ENCODE measurements at places on chromosomes 11 and 22.

GRCh38 chr11:45147891-45148675 lies 1.6 kb downstream of the PRDM11 start:
- DNase-seq, result no peak

DNA sequence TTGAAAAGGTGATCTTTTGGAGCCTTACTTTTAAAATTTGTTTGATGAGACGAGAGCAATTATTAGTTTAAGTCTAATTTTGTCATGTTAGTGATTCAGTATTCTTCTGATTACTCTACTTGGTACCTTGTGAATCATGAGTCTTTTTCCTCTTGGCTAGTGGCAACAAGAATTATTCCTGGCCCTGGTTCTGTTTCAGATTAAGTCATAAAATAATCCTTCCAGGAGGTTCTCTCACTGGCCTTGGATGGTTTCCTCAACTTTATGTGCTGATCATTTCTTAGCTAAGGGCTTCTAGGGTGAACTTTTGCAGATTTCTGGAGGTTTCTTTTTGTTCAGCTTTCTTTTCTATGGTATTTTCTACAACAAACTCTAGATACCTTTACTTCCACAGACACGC lies 741.8 kb upstream of the LUZP2 start:
- DNase-seq, result no peak

DNA sequence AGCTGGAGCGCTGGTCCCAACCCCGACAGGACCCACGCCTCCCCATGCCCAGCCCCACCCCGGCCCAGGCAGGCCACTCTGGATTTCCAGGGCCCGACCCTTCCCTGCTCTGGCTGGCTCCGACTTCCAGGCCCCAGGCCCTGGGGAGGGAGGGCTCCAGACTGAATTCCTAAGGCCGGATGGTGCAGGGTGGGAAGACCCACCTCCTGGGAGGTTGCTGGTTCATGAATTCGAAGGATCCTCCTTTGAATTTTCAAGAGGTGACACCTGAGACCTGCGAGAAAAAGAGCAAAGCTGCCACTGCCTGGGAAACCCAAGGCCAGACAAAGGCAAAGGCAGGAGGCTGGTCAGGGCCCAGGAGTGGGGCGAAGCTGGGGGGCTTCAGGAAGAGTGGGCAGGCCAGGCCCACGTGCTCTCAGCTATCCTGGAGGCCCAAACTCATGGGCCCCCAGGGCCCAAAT lies 47.0 kb upstream of the LINC01488 start:
- no peak for DNase-seq

DNA sequence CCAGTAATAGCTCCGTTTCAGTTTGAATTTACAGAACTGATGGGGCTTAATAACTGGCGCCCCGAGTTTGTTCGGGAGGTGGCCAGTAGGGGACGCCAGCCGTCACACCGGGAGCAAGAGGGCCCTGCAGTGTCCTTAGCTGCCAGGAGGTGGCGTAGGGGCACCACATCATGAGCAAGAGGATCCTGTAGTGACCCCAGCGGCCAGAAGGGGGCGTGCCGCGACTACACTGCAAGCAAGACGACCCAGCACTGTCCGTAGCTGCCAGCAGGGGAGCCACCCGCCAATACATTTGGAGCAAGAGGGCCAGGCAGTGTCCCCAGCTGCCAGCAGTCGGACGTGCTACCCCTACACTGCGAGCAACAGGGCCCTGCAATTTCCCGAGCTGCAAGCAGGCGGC lies 663.7 kb upstream of the B3GAT1 start:
- no peak for DNase-seq

GRCh38 chr11:66950112-66950535 lies 8.1 kb downstream of the PC start:
- no peak for DNase-seq

DNA sequence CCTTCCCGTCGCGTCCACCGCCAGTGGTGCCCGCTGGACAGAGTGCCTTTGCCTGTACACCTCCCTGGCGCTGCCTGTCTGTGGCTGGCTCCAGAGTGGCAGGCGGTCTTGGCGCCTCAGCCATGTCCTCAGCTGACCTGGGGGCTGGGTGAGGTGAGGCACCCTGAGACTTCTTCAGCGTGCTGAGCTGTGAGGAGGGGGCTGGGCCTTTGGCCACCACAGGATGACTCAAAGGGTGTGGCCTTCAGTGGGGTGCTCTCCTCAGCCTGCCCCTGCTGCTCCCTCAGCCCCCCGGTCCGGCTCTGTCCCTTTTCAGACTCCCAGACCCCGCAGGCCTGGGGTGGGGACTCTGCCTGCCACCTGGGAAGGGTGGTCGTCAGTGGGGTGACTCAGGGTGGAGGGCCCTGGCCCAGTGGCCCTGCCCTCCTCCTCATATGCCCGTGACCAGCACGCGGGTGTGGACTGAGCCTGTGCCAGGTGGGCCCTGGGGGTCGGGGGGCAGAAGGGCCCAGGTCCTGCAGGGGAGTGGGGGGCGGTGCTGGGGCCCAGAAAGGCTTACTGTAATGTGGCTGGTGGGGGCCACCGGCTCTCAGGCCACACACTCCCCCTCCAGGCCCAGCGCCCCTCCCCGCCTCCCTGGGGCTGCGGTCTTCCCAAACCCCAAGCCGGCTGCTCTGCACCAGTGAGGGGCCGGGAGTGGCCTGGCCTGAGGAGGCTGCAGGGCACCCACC lies 15.9 kb downstream of the CRELD2 start:
- DNase-seq, result no peak

DNA sequence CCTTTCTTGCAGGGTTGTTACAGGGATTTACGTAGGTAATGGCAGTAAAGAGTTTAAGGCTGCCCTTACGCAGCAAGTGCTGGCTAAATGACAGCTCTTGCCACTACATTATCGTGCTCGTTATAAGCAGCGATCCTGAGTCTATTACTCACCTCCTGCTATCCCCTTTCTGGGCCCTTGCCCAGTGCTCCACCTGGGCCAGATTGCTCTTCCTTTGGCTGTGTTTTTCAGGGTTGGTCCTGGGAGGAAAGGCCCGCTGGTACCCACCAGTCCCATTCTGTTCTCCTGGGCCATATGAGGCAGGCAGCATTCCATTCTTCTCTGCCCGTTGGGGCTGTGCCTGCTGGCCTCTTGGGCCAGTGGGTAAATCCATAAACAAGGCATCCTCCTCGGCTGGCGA lies 87.5 kb downstream of the C11orf58 start:
- DNase-seq, result no peak

DNA sequence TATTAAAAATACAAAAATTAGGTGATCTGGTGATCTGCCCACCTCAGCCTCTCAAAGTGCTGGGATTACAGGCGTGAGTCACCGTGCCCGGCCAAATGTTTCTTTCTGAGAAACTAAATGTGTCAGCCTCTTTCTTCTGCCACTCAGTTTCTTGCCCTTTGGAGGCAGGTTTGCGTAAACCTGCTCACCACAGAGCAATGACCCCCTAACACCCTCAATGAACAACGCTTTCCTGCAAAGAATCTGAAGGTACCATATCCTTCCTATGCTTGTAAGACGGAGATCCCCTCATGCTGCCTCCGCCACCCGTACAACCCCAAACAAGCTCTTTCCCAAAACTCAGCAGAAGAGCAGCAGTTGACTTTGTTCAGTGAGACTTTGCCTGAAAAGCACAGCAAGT lies 38.7 kb upstream of the TTLL12 start:
- DNase-seq, result no peak

- no peak for DNase-seq
Measured at GRCh38 chr11:69563946-69564775, 76.8 kb upstream of the CCND1 start.

GRCh38 chr11:122516686-122517085 lies 138.8 kb upstream of the UBASH3B start:
- DNase-seq, result no peak

DNA sequence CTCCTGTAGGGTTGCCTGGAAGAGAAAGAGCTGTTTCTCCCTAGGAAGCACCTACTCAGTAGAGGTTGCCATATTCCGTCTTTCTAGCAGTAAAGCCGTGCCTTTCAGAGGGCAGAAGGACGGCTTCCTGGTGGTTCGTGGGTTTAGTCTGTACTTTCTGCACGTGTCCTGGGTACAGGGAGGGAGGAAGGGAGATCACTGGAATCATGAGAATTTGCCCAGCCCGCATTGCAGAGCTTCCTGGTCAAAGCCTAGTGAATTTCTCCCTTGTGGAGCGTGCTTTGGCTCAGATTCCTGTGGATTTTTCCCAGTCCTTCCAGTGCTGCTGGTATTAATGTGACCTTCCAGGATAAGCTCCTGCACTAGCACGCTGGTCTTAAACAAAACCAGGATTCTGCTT lies 44.9 kb downstream of the GRAMD1B start:
- DNase-seq, result peak; percentile 59

GRCh38 chr11:1946812-1947484 lies at the start of gene MRPL23:
MRPL23 (plus strand) TSS chr11:1947332; CDS start chr11:1947363, 31 bp downstream.
- DNase-seq, result no peak

DNA sequence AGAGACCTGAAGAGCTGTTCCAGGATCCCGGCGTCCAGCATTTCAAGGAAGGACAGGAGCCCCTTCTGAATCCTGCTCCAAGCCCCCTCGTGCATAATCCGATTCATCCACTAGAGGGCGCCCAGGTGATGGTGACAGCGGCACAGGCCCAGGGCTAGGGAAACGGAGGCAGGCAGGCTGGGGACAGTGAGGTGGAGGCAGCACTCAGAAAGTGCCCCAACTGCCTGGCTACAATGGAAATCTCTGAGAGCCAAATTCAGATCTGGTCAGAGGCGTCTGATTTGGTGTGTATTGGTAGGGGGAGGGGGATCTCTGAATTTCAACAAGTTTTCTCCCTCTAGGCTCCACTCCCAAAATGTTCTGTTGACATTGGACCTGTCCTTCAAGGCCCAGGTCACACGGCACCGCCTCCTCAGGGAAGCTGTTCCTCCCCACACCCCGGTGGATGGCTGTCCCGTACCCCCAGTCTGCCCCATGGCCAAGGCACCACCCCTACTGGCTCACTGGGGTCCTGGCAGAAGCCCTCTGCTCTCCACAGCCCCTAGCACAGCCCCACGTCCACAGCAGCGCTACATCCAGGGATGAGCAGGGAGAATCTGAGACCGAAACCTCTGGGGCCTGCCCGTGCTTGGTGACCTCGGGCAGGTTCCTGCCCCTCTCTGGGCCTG lies 142.9 kb downstream of the CRYBB2 start:
- DNase-seq, result no peak

GRCh38 chr11:33687733-33688479 lies 12.7 kb downstream of the C11orf91 start:
- DNase-seq, result no peak

- no peak for DNase-seq
Measured at GRCh38 chr22:31143537-31143936, 3.2 kb upstream of the PLA2G3 start.

GRCh38 chr22:38485783-38486182 lies 17.9 kb downstream of the KDELR3 start:
- DNase-seq, result no peak

DNA sequence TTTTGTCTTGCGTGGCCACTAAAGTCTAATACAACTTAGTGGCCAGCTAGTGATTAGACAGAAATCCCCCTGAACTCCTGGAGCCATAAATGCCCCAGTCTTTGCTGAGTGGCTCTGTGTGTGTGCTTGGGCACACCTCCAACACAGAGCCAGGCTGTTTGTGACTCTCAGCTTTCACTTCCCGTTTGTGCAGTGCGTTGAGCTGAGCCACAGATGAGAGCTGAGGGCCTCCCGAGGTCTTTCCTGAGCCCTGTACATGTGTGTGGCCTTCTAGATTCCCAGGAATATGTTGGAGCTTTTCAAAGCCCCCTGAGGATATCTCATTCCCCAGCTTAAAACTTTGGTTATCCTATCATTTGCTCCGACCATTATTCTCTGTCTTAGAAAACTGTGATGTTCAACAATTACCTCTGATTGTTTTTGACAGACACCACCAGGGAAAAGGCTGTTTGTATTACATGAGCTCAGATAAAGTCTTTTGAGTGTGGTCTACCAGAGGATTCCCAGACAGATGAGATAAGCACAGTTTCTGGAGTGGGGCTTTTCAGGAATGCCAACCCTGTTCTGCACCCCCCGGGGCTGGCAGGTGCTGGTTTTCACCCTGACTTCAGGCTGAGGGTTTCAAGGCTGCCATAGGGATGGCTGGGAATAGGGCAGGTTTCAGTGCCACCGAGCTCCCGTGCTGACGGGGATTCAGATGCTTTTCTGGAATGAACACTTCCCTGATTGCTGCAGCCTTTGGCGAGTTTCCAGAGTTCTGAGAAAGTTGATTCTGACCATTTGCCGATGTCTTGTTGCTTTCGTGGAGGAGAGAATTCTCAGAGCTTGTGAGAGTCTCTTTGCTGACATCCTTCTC lies 23.8 kb downstream of the IGHMBP2 start:
- no peak for DNase-seq

DNA sequence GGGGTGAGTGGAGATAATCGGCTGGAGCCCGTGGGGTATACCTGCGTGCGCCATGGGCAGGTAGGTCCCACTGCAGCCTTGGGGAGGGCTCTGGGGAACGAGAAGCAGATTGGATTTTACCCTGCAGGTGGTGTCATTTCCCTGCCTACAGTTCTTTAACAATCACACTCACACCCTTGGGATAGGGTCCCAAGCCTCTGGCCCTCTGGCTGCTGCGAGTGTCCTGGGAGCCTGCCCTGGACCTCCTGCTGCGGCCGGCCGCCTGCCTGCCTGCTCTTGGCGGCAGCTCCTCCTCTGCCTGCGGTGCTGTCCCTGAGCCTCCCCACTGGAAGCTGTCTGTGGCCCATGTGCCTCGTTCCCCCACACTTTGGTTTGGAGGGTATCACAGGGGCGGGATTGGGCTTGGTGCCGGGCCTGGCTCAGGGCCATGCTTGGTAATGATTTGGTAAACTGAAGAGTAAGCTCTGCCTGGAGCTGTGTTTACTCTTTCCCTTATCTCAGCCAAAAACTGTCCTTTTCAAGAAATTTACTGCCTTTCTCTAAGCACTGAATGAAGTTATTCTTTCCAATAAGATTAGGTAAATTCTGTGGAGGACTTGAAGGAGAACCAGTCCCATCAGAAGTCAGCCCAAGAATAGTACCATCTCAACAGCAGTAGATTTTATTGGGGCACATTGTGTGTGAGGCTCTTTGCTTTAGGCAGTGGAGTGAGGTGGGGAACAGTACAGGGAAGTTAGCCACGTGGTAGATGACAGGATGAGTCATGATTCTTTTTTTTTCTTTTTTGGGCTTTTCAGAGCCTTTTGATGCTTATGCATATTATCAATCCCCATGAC lies 53.7 kb downstream of the TBC1D22A start:
- no peak for DNase-seq

DNA sequence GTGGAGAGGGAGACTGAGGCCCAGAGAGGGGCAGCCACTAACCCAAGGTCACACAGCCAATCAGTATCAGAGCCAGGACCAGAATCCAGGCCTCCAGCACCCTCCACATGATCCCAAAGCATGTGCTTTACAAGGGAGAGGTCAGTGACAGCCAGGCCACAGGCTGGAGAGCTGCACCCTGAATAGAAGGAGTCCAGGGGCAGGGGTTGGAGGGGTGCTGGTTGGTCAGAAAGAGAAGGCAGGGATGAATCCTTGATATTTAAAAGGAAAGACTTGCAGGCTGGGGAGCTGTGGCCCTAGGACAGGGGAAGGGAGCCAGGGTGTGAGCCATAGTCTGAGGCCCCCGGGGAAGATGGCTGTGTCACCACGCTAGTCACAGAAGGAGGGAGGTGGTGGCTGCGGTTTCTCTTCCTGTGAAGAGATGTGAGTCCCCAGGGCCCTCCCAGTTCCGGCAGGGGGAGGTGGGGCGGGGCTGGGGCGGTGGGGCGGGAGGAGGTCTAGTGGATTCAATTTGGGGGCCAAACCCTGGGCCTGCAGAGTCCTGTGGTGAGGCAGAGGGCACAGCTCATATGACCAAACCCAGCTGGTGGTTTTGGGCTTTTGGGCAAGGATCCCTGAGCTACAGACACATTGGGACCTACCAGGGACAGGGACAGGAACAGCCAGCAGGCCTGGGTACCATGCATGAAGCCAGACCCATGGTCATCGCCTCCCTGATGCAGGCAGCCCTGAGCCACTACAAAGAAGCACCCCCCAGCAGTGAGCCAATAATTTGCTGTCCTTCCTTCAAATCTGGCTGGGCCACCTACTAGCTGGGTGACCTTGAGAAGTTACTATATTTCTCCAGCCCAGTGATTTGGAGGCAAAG lies 14.0 kb downstream of the RAC2 start:
- DNase-seq, result peak; percentile 8

Data from AG09309 (cell line).